ENCODE measurements at places on chromosomes 12 and 14.

- DNase-seq = no peak
Measured at GRCh38 chr12:111260732-111261131, 108.2 kb downstream of the PHETA1 start.

DNA sequence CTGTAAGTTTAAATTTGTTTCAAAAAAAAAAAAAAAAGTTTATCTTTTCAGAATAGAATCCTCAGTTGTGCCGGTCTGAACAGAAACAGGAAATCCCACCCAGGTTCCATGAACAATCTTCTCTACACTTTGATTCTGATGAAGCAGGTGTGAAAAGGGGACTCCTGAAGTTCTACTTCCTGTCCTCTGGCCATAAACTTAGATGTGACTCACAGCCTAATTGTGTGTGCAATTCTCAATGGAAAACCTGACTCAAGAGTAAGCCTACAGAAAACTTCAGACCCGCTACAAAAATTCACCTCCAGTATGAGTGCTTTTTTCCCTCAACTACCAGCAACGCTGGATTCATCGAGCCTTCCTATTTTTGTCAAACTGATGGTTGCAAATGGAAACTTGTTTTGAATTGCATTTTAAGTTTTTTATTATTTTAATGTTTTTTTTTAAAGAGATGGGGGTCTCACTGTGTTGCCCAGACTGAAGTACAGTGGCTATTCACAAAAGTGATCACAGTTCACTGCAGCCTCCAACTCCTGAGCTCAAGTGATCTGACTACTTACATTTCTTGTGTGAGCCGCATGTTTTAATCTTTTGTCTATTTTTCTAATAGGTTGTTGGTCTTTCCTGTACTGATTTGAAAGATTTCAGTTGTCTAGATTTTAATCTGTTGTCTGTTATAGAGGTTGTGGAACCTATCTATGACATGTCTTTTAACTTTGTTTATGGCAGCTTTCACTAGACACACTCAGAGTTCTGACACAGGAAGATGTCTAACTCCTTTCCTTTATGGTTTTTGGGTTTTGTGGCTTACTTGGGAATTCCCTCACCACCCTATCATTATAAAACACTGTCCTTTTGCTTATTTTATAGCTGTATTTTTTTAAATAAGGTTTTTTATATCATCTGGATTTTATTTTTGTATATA, 37.6 kb downstream of the ATG14 start:
- DNase-seq = no peak

- no peak for DNase-seq
Measured at GRCh38 chr12:113477171-113477841, 5.6 kb upstream of the LHX5 start.

GRCh38 chr14:52783206-52783605, 8.2 kb downstream of the GNPNAT1 start:
- no peak for DNase-seq

DNA sequence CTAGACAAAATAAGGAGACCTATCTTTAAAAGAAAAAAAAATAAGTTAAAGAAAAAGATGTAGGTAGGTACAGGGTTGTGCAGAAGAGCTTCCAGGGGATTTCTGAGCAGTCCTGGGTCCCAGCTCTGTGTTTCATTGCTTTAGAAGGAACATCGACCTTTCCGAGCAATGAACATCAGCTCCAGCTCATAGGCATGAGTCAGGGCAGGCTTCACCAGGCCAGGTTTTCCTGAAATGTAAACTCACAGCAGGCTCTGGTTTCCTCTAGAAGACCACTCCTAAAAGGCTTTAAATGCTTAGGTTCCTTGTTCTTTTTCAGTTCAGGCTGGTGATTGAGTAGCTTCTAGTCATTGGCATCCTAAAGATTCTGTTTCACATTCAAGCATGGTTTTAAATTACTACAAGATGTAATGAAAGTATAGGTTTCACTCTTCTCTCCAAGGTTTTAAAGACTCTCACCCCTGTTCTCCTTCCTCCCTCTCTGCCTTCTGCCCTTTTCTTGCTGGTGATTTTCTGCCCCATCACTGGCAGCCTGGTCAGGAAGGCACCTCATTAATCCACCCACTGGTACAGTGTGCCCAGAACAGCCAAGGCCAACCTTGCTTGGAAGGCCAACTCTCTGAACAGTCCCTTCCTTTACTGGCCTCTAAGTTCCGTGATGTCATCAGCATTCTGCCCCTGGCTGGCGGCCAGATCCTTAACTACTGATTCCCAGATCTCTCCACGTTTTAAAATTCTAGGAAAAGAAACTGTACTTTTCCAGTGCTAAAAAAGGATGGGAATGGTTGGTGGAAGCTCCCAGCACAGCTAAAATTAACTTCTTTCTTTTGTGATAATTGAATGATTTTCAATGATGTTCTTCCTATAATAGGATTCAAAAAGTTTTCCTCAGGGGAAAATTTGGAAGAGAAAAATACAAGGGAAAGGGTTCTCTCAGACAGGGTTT, 109.4 kb upstream of the HIF1A start:
- DNase-seq = peak; percentile 62

DNA sequence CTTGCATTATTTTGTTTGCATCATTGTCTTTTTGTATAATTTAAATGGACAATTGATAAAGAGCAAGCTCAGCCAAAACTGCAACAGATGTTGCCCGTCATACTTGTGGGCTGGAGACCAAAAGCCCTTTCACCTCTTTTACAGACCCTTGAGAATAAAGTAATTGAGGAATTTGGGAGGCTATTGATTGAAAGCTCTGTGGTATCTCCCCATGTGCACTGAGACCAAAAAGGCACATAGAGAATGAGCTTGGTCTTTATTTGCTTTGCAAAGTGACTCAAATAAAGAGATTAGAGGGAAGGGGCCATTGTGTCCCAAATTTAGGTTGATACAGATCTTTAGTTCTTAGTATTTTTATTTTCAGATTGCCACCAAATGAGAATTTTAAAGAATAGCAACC, 617.6 kb downstream of the TRHDE start:
- no peak for DNase-seq

DNA sequence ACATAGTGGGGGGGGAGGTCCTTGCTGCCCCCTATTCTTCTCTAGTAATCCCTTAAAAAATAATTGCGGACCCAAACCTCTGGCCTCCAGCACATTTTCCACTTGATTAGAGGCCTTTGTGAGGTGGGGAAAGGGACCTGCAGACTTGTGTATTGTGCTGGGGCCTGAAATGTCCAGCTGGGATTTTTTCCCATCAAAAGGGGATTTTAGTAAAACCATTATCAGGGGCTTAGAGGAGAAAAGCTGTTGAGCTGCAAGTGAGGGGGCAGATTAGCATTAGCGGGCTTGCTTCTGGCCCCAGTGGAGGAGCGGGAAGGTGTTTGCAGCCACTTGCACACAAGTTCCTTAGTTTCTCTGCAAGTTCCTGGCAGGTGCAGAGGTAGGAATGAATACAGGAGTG, 13.9 kb downstream of the FBXL14 start:
- DNase-seq = no peak

GRCh38 chr14:26995301-26995700, 397.5 kb upstream of the NOVA1 start:
- DNase-seq = no peak

DNA sequence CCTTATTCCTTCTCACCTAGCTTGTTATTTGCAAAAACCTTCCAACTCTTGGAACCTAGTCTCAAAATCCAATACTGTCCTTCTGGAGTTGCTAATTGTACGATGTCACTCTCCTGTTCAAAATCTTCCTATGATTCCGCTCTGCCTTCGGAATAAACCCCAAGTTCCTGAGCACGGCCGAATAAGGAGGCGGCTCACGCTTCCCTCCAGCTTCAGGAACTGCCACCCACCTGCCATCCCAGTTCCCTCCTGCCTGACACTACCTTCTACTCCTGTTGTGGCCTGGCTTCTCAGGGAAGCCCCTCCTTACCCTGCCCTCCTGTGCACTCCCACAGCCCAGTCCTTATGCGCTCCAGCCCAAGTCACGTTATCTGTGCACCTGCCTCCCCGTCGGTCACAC, 73.2 kb downstream of the SETD3 start:
- no peak for DNase-seq

- no peak for DNase-seq
Measured at GRCh38 chr14:30921788-30922187, 47.4 kb downstream of the COCH start.

GRCh38 chr12:122235741-122236140, 9.9 kb upstream of the DIABLO start:
- DNase-seq = no peak

GRCh38 chr14:53147893-53148292, 5.2 kb downstream of the DDHD1 start:
- DNase-seq = no peak

GRCh38 chr12:50207424-50207823, 40.3 kb upstream of the CERS5 start:
- no peak for DNase-seq

DNA sequence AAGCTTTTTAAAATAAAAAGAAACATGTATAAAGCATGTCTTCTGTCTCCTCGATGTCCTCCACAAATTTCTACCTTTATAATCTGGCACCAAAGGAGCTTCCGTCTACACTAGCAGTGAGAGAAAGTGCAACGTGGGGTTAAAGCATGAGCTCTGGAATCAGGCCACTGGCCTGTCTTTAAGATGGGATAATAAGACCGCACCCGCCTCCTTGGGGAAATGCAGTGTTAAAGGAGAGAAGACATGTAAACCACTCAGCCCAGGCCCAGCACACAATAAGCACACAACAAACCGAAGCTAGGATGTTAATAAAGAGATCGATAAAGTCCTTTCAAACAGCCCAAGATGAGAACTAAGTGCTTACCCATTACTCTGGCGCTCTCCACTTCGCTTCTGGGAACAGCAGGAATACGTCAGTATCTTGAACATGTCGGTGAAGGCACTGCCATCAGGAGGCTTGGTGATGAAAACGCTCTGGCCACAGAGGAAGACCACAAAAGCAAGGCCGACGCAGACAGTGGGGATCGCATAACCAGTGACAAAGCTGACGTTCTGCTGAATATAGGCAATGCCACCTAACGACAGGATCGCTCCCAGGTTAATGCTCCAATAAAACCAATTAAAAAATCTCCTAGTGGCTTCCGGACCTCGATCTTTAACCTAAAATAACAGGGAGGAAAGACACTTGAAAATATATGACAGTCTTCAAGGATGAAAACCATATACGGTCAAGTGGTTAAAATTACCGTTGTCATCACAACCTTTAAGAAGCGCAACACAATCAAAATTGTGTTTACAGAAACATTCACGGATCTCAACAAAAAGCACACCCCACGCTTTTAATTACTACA, 9.1 kb downstream of the SLC15A4 start:
- no peak for DNase-seq

- DNase-seq = no peak
Measured at GRCh38 chr12:3005736-3006135, 46.5 kb downstream of the TEAD4 start.

DNA sequence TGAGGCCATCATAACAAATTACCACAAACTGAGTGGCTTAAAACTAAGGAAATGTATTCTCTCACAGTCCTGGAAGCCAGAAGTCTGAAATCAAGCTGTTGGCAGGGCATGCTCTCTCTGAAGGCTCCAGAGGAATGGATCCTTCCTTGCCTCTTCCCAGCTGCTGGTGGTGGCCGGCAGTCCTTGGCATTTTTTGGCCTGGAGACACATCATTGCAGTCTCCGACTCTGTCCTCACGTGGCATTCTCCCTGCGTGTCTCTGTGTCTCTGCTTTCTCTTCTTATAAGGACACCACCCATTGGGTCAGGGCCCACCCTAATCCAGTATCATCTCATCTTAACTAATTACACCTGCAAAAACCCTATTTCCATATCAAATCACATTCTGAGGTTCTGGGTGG, 206.1 kb downstream of the SLC41A2 start:
- DNase-seq = no peak

- no peak for DNase-seq
Measured at GRCh38 chr12:92796650-92797049, 93.9 kb downstream of the PLEKHG7 start.

DNA sequence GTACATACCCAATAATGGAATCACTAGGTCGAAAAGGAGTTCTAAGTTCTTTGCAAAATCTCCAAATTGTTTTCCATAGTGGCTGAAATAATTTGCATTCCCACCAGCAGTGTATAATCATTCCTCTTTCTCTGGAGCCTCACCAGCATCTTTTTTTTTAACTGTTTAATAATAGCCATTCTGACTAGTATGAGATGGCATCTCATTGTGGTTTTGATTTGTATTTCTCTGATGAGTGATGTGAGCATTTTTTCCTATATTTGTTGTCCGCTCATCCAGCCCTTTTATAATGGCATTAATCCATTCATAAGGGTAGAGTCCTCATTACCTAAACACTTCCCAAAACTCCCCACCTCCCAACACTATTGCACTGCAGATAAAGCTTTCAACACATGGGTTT, 278.3 kb downstream of the SEC23A start:
- no peak for DNase-seq

DNA sequence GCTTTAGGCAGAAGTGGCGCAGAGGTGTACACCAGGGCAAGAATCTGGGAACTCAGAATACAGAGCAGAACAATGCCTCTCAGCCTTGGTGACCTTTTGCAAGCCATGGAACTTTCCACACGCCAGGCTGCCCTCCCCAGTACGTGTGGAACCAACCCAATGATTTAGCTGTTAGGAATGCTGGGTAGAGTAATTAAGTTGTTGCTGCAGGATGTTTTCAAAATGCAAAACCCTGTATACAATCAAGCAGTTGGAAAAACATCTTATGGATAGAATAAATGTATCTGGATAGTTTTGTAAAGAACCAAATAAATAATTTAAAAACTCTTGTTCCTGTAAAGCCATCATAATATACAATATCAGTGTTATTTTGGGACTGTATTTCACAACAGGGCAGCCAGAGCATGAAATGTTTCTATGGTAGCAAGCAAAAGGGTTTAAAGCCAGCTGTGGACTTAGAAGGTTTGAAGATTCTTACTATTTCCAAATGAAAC, 19.4 kb downstream of the PPP1R36 start:
- DNase-seq = no peak

GRCh38 chr14:81728447-81728846, 194.8 kb upstream of the SEL1L start:
- DNase-seq = no peak

DNA sequence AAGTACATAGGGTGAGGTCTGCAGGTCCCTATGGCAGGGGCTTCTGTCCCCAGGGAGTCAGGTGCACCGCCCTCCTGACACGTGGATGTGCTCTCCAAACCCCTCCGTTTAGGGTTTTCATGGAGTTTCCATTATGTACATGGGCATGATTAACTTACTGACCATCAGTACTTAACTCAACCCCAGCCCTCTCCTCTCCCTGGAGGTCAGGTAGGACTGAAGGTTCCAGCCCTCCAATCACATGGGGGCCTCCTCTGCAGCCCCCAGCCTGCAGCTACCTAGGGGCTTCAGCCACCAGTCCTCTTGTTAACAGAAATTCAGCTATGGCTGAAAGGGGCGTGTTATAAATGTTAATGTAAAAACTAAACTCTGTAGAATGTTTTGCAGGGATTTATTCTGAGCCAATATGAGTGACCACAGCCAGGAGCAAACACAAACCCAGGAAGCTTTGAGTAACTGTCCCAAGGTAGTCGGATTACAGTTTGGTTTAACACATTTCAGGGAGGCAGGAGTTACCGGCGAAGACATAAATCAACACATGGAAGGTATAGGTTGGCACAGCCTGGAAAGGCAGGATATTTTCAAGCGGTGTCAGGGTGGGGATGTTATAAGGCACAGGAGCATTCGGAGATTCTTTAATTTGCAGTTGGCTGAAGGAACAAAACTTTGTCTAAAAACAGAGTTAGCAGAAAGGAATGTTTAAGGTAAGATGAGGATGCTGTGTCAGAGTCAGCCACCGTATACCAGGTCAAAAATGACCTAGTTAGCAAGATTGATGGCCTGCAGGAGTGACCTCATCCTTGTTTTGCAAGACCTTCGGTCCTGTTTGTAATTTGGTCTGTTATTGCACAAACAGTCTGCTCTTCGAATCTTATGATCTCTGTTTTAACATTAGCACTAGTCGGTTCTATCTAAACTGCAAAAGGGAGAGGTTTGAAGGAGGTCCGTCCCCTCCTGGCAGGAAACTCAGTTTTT, 75.2 kb downstream of the TNFAIP2 start:
- no peak for DNase-seq

All from BE2C (cell line).